ENCODE measurements at places on chromosomes 2 and 18. TPM values are rescaled to one million over a fixed set of nuclear protein-coding genes. Genes with fewer than 3 reads are reported as not detected.

EMX1 gene
- total RNA-seq, result 0.36 TPM

- no peak overlapping the region for H3K27ac ChIP-seq
- H3K27me3 ChIP-seq, result no peaks in the 10 kb centered on the region
- H3K4me3 ChIP-seq, result no peak overlapping the region
- no peaks in the 10 kb centered on the region for H3K36me3 ChIP-seq
Measured at GRCh38 chr2:181131584-181131983, 151.2 kb downstream of the UBE2E3 start.

DNA sequence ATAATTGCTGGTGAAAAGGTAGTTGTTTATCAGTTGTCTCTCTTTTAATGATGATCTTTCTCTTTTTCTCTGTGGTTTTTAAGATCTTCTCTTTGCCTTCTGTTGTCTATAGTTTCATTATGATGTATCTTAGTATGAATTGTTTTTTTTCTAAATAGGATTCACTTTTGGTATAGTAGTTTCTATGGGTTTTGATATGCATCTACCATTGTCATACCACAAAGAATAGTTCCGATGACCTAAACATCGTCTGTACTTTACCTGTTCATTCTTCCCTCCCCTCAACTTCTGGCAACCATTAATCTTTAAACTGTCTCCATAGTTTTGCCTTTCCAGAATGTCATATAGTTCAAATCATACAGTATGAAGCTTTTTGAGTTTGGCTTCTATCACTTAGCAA is 19.6 kb downstream of the RDH14 start:
- no peaks in the 10 kb centered on the region for H3K27me3 ChIP-seq
- H3K36me3 ChIP-seq, result no peaks in the 10 kb centered on the region
- no peak for DNase-seq
- H3K27ac ChIP-seq, result no peak overlapping the region
- no peak overlapping the region for H3K4me3 ChIP-seq

DNA sequence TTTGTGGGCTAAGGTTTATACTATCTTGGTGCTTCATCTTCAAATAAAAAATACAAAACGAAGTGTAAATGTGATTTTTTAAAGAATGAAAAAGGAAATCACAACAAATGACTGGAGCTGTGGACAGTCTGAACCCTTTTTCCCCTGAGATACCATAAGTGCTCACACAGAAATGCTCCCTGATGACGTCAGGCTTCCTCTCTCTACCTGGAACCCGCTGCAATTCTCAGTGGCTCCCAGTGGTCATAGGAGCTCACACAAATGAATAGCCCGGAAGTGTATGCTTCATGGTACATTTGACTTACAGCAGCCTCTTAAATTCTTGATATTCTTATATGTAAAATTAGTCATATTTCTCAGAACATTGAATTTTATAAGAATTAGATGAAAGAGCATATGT is 249.7 kb upstream of the GYPC start:
- H3K36me3 ChIP-seq, result no peaks in the 10 kb centered on the region
- no peak overlapping the region for H3K27ac ChIP-seq
- no peaks in the 10 kb centered on the region for H3K4me1 ChIP-seq

All from Panc1 (cell line).